ENCODE measurements at places on chromosomes 16 and 17.

DNA sequence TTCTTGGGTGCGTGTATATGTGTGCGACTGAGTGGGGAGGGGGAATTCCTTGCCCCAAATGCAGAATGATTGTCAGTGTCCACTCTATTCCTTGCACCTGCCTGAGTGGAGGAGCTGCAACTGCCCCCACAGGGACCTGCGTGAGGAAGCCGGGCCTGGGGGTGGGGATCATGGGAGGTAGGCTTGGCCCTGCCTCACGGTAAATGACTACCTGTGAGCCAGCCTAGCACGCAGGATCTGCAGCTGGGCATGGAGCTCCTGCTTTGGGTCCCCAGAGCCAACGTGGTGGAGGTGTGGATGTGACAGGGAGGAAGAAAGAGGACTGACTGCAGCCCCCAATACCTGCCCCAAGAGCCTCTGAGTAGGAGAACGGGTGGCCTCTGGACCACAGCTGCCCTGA lies 77.0 kb upstream of the GAS7 start:
- DNase-seq: no peak

- DNase-seq: no peak
Measured at GRCh38 chr17:44672479-44673093, 16.3 kb downstream of the MEIOC start.

- peak; percentile 16 for DNase-seq
Measured at GRCh38 chr16:27312580-27313421, 973 bp upstream of the IL4R start.

DNA sequence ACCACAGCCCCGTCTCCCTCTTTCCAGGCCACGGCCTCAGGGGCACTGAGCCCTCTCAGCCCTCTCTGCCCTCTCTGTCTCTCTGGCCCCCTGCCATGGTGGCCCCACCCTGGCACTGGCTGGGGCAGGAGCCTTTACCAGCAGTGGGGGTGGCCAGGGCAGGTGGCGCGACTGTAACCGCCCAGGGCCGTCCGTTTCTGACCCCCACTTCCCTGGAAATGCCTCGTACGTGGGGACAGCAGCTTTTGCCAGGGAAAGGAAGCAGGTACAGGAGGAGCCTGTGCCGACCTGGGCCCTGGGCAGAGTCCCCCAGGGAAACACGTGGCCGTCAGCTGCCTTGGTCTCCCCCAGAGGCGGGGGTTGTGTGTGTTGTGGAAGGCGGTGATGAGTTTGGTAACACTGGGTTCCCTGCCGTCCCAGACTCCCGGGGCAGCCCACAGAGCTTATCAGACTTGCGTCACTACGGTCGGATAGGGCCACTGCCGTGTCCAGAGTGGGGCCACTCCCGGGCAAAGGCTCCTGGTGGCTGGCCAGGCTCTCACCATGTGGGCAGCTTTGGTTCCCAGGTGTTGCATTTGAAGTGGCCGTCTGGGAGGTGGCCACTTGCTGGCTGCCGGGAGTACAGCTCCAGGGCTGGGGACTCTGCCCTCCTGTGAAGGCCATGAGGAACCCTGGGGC lies 249.3 kb upstream of the CIBAR2 start:
- DNase-seq: no peak

GRCh38 chr16:50814052-50814451 lies 72.2 kb downstream of the CYLD start:
- no peak for DNase-seq

All from tibial artery (tissue), 4 donors.